ENCODE measurements at places on chromosomes 5 and 9.
A peak's percentile ranks its signal among the peaks of the same experiment; 100 is the strongest.

DNA sequence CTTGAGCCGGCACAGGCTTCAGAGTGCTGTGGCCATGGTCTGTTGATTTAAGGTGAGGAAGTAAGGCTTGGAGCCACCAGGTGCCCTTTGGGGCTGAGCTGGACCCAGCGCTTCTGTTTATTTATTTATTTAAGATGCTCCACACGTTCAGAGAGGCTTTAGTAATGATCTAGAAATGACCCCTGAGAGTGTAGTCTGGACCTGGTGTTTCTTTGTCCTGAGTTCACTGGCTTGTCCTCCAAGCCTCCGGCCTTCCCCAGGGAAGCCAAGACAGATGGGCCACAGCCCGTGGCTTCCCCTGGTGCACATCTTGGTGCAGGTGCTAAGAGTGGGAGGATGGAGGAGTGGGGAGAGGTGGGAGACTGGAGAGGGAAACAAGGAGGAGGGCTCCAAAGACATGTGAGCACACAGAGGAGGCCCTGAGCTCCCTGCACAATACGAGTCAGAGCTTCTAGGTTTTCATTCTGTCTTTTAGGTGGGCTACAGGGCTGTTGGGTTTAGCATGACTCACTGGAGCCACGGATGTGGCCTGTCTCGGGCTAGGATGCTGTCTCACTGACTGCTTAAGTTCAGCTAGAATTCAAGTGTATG is 56.9 kb downstream of the AHRR start:
- DNase-seq = no peak

- no peak for DNase-seq
These were observed 2.0 kb downstream of the CXXC5 start for GRCh38 chr5:139650031-139650688.

DNA sequence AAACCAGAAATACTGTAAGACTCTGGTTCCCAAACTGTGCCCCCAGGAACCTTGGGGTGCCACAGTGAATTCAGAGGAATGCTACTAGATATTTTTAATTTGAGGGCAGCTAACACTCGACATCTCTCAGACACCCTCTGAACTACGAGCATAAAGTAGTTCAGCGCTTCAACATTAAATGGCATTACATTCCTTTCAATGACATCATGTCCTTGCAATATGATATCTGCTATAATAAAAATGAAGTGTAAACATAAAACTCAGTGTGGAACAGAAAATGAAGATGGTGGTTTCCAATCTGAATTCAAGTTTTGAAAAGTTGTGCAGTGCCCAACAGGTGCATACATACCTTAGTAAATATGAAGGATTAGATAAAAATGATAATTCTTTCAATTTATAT is 116.1 kb downstream of the LPAR1 start:
- no peak for DNase-seq

- no peak for DNase-seq
These were observed 220.9 kb downstream of the PAX5 start for GRCh38 chr9:36813154-36813553.

DNA sequence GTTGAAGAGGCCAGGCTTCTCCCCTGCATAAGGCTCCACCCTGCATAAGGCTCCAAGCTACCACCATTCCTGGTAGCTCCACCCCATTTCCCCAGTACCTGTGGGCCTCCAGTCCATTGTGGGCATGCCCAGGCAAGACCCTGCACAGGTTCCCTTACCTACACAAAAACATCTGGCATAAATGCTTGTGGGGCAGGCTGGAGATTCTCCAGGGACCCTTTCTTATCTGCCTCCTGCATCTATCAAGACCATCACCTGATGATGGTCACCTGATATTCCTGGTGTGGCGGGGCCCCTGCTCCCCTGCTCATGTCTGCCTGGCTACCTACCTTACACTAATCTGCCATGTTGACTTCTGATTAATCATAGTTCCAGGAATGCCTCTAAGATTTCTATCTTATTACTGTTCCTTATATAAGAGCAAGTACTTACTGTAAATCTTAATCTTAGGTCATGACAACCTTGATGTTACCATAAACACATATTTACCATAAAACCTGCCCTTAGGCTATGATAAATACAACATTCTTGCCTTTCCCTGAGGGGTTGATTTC is 41.0 kb downstream of the FGD3 start:
- no peak for DNase-seq

GRCh38 chr5:137072361-137073115 is 426.6 kb downstream of the SPOCK1 start:
- peak; percentile 53 for DNase-seq

DNA sequence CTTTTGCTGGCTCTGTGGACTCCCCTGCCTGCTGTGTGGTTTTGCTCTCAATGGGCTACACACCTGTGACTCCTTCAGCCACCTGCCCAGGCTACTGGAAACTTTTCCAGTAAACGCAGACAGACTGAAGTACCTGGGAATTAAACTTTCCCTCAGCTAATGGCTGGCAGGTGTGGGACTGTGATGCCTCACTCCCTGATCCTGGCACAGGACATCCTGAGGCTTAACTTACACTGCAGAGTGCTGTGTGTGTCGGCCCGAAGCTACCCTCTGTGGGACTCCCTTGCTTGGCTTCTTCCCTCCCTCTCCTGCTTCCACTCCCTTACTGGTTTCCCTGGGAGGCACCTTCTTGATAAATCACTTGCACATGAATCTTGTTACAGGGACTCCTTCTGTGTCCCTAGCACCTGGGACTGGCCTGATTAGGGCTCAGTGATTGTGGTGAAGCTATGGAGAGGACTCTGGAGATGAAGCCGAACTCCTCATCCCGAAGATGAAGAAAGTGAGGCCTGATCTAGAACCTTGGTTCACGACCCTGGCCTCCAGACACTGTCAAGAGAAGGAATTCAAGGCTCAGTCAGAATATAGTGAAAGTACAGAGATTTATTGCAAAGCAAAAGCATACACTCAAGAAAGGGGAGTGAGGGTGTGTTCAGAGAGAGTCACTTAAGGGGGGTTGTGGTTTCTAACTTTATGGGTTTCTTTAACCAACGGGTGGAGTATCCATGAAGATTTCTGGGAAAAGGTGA is 113.4 kb upstream of the ALDH1B1 start:
- no peak for DNase-seq

DNA sequence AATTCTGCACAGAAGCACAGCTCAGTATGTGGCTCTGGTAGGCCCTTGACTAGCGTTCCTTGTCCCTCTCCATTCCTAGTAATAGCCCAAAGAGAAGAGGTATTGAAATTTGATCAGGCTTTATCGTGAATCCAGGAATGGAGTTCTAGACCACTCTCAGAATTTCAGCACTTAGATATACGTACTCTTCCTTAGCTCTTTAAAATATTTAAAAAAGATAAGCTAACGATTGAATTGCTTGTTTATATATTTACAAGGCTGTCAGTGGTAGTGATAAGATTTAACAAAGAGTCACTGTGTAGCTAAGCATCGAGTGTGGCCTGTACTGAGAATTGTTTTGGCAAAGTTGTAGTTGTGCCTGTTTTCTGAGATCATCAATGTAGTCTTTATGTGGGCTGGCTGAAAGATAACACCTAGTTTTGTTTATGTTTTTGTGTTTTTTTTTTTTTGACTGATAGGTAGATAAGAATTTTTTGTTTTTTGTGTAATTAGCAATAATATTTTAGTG is 2.5 kb downstream of the KIAA1958 start:
- no peak for DNase-seq

DNA sequence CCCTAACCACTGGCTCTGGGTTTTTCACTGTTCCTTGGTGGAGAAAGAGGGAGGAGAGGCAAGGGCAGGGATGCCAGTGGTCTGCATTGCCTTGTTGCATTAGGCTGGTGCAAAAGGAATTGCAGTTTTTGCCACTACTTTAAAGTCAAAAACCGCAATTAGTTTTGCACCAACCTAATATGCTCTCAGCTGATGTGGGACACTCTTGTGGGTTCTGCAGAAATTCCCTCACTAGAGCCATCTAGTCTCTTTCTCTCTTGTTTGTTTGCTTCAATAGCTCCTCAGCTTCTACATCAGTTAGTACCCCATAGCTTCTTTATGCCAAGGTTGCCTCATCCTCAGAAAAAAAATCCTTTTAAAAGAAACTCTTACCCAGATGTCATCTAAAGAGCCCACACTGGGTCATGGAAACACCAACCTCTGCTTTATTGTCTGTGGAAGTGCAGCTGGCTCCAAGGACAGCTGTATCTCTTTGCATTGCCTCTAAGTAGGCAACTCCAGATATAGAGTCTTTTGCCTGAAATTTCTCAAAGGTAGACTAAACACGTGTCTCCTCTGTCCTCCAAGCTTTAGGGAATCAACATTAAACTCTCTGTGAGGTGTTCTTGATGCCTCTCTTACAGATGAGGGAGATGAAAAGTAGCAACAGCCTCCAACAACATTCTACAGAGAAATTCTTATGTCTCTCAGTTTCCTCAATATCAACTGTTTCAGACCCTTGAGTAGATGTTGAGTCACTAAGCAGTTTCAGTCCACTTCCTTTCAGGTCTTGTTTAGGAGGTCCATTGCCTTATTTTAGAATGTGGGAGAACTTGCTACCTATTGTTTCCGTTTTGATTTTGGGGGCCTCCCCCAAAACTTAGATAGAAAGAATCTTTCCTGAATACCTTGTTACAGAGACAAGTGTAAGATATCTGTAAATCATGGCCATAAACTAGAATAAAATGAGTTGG is 84.9 kb upstream of the MEF2C start:
- DNase-seq = no peak

- DNase-seq = no peak
These were observed 777.0 kb upstream of the WWC1 start for GRCh38 chr5:167514461-167514860.

DNA sequence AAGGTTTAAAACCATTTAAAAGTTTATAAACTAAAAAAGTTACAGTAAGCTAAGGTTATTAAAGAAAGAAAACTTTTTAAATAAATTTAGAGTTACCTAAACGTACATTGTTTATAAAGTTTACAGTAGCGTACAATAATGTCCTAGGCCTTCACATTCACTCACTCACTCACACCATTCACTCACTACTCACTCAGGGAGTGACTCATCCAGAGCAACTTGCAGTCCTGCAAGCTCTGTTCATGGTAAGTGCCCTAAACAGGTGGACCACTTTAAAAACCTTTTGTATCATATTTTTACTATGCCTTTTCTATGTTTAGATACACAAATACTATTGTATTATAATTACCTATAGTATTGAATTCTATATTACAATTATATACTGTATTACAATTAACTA is 190.8 kb upstream of the RASA1 start:
- no peak for DNase-seq

DNA sequence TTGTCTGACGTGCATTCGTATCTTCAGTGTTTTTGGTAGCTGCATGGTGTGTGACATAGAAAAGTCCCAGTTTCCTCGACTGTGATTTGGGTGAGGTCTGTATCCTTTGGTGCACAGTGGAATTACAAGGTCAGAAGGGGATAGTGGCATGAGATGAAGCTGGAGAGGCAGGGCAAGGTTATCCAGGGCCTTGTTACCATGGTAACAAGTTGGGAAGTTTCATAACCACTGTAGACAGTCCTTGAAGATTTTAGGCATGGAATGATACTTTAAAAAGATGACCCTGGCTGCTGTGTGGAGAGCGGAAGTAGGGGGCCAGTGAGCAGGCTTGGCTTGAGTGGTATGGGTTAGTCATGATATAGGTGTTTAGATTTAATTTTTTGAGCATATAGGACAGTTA is 11.9 kb downstream of the EHMT1 start:
- DNase-seq = no peak

DNA sequence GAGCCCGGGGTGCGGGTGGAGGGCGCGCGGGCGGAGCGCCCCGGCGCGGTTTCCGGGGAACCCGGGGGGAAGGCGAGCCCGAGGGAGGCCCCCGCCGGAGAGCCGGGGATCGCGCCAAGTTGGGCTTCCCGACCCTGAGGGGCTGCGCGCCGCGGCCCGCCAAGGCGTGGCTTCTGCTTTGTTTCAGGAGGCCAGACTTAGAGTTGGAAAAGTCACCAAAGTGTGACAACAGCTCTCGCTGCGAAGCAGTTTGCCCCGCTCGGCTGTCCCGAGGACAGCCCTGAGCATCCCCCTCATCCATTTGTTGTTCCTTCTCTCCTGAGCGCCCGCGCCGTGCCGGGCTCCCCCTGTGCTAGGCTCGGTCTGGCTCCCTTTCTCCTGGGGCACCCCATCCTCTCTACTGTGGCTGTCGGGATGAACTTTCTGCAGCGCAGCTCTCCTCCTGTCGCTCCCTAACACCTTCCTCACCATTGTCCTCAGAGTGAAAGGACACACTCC is 410 bp downstream of the GLIPR2 start:
- no peak for DNase-seq

- no peak for DNase-seq
These were observed 689 bp downstream of the AK3 start for GRCh38 chr9:4740388-4740637.

DNA sequence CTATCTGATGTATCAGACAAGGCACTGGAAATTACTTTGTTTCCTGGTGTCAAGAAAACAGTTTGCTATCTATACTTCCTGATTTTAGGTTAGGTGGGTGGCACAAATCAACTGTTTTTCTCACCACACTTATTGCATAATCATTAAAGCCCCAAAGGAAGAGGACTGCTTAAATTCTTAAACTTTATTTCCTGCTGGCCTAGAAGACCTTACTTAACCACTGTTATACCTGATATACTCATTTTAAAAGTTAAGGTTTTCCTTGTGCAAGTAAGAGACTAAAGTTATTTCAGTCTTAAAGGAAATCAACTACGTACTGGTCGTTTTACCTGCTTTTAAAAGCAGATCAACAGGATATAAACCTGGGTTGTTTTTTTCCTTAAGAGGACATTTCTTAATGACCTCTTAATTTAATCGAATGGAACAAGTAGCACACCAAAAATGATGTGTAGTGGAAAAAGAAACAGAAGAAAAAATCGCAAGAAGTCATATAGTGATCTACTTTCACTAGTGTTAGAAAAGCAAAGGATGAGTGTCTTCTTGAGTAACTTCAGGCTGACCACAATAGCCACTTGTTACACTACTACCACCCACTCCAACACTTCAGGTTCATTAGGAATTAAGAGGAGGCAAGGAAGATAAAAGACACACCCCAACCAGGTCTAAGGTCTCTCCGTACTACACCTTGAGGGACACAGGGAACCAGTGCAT is 974 bp downstream of the CLINT1 start:
- DNase-seq = peak; percentile 39

GRCh38 chr5:10250806-10251276 is 761 bp downstream of the CCT5 start:
- DNase-seq = peak; percentile 36
